ENCODE measurements at places on chromosomes 3 and 15.

DNA sequence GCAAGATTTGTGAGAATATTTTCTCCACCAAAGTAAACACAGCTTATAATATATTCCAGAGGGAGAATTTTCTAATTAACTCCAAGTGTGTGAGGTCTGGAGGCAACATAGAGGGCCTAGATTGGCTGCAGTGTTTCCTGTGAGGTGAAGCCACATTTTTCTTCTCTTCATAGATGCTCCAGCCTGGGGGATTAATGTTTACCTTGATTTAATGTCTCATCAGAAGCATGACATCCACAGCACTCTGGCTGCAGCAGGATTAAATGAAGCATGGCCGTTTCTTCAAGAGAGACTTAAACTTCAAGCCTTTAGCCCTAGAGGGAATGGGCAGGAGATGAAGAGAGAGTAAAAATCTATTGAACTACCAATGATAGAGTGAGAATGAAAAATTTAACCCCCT is 137.9 kb upstream of the ZBTB20 start:
- no peak for DNase-seq

DNA sequence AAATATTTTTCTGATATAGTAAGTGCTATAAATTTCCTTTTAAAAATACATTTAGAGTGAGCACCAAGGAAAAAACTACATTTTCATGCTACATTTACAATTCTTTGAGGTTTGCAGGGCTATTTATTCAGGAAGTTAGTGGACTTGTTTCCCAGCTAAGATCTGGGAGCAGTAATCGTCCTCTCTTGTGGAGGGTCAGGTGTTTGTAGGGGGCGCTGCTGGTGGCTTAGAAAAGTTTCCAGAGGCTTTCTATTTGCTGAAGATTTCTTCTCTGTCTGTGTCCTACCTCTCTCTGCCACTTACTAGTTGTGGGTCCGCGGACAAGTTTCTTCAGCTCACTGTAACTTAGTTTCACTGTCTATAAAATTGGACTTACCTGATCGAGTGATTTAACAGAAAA is 163.9 kb downstream of the PEX5L start:
- DNase-seq = no peak

- DNase-seq = peak; percentile 57
Observed at GRCh38 chr3:45881078-45882022, 5.0 kb upstream of the CCR9 start.

- no peak for DNase-seq
Observed at GRCh38 chr15:58420579-58421043, 11.2 kb upstream of the LIPC start.

GRCh38 chr3:23810343-23811184 is 4.8 kb downstream of the UBE2E1 start:
- DNase-seq = peak; percentile 35
